Tongue (tissue), 3 donors: ENCODE measurements at places on chromosomes 3 and 15. TPM values are rescaled to one million over a fixed set of nuclear protein-coding genes. Genes with fewer than 3 reads are reported as not detected.
A peak's percentile ranks its signal among the peaks of the same experiment; 100 is the strongest.

GRCh38 chr3:26622621-26623418 lies at the start of gene LRRC3B:
TSS of gene LRRC3B (plus strand) at chr3:26622772. CDS start at chr3:26709673, 86,901 bp downstream.
- DNase-seq, result peak; percentile 74

DNA sequence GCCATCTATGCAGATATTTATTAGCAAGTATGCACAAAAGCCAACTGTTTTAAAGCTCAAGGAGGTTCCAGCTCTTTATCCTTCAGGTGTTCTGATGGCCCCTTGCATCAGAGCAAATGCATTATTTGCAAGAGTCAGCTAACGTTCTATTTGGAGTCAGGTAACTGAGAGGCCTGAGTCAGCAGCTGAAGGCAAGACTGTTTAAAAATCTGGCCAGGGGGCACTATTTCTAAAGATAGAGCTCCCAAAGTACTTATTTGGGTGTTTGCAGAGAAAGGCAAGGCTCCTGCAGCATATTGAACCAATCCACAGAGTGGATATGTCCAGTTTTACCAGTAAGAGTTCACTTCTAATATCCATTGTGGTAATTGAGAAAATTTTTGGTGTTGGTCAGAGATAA lies 146.1 kb downstream of the LRTM1 start:
- DNase-seq, result no peak

The MAPKBP1 gene
- total RNA-seq, result 22.8 TPM

The CA12 gene
- 8.9 TPM for total RNA-seq

DNA sequence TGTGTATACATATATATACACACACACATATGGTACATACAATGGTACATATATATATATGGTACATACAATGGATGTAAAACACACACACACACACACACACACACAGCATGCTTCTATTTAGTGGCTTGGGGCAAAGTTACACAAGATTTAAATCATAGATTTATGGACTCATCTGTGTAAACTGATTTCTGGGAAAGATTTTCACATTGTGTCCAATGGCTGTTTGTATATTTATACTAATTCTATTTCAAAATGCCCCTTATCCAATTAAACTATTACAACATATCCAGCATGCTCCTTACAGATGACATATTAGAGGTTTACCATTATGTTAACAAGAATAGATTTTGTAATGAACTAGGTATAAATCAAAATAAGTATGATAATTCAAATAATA lies 94.9 kb downstream of the ANO10 start:
- no peak for DNase-seq

GRCh38 chr3:114857299-114857701 lies 289.8 kb downstream of the ZBTB20 start:
- no peak for DNase-seq

The SCN5A gene
- total RNA-seq, result 6.1 TPM

DNA sequence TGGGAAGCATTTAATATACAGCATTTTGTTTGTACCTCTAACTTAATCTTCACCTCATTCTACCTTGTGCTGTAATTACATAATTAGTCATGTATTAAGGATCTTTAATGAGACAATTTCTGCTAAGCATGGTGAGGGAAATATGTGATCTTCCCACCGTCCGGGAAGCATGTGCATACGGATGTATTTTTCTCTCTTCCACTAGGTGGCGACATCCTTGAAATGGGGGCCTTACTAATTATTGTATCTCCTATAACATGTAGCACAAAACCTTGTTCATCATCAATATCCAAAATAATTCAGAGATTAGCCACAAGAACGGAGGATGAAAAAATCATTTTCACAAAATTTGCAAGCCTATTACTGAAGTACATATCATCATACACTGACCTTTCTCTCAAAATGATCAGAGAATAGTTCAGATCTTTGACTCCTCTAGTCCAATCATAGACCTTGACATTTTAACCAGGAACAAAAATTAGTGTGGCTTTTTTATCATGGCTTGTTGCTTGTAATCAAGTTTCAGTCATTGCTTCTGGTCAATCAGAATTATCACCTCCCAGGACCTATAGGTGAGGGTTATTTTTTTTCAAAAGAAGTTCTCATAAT lies 148.9 kb upstream of the GBE1 start:
- DNase-seq, result peak; percentile 53

DNA sequence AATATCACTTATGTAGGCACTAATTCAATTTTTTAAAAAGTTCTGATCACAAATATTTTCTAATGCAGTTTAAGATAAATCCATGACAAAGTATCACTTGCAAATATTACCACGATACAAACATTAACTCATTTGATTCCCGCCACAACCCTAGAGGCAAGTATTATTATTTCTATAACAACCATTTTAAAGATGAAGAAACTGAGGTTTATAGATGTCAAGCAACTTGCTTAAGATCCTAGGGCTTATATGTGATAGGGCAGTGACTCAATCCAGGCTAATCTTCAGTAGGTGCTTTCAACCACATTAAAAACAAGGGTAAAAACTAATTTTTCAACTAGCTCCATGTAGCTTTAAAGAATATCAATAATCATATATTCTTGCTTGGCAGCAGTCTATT lies 1.7 kb downstream of the DYNC1LI1 start:
- no peak for DNase-seq

The LIPH gene
- 1.3 TPM for total RNA-seq

DNA sequence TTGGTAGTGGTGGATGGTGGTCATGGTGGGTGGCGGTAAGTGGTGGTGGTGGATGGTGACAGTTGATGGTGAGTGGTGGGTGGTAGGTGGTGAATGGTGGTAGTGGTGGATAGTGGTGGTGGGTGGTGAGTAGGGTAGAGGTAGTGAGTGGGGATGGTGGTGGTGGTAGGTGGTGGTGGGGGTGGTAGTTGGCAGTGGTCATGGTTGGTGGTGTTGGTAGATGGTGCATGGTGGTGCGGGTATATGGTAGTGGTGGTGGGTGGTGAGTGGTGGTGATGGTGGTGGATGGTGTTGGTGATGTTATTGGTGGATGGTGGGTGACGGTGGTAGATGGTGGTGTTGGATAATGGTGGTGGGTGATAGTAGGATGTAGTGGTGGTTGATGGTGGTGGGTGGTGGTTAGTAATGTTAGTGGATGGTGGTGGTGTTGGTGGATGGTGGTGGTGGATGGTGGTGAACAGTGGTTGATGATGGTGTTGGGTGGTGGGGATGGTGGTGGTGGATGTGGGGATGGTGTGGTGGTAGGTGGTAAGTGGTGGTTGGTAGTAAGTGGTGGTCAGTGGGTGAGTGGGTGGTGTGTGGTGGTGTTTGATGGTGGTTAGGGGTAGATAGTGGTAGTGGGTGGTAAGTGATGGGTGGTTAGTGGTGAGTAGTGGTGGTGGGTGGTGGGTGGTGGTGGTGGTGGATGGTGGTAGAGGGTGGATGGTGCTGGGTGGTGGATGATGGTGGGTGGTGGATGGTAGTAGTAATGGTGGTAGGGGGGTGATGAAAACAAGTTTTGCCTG lies 16.7 kb upstream of the RIOX2 start:
- DNase-seq, result no peak

DNA sequence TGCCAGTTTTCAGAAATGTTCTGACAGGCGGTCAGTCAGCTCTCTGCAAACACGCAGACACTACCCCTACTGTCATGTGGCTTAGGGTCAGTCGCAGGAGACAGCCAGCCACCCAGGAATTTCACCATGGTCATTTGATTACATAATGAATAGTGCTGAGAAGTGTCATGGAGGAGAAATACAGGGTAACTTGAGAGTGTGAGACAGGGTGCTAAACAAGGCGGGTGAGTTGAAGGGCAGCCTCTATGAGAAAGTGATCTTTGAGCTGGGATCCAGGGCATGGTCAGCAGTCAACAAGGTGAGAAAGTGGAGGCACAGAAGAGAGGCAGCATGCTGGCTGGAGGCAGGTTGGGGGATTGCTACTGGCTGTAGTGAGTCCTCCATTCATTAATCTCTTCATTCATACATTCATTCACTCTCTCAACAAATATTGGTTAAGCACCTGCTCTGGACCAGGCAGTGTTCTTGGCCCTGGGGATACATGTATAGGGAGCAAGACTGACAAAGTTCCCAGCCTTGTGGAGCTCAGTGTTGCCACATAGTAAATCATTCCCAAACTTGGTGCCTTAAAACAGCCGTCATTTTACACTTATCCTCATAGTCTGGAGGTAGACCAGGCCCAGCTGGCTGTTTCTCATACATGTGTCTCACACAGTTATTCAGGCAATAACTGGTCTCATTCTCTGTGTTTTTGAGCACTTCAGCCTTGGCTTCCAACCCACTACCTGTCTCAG lies 14.8 kb downstream of the PXYLP1 start:
- no peak for DNase-seq

DNA sequence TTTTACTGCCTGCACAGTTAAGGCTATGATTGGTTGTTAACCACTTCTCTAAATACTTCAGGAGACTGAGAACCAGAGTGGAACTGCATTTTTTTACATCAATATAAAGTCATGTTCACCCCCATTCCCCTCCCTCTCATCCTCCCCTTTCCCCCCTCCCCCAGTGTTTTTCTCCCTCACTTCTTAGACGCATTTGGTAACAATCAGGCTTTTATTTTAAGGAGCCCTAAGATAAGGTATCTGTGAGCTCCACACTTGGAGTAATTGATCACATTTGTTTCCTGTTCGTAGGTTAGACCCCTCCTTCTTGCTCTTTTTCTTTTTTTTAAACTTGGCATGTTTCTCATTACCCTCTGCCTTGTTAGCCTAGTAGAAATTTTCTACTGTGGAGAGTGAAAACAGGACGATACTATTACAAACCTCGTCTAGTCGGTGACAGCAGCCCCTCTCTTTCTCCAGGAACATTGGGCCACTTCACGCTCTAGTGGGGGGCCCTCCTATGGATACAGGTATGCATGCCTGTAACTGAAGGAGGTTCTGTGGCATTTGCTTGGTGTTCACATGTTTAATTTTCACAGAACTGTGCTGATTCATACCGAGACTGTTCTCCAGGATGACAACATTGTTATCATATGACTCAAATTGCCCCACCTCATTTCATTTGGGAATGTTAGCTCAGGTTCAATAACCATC lies 314.4 kb downstream of the MECOM start:
- DNase-seq, result no peak
